ENCODE measurements at places on chromosomes 12 and 14.

GRCh38 chr12:111086947-111087700 is 166.7 kb upstream of the MYL2 start:
- DNase-seq, result no peak

GRCh38 chr12:109191621-109192250 is 75.3 kb downstream of the ACACB start:
- DNase-seq, result no peak

DNA sequence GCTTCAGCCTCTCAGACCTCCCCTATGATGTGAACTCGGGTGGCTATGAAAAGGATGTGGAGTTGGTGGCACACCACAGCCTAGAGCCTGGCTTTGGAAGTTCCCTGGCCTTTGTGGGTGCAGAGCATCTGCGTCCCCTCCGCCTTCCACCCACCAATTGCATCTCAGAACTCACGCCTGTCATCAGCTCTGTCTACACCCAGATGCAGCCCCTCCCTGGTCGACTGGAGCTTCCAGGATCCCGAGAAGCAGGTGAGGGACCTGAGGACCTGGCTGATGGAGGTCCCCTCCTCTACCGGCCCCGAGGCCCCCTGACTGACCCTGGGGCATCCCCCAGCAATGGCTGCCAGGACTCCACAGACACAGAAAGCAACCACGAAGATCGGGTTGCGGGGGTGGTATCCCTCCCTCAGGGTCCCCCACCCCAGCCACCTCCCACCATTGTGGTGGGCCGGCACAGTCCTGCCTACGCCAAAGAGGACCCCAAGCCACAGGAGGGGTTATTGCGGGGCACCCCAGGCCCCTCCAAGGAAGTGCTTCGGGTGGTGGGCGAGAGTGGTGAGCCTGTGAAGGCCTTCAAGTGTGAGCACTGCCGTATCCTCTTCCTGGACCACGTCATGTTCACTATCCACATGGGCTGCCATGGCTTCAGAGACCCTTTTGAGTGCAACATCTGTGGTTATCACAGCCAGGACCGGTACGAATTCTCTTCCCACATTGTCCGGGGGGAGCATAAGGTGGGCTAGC is 7.0 kb upstream of the RPS26 start:
- DNase-seq, result no peak

DNA sequence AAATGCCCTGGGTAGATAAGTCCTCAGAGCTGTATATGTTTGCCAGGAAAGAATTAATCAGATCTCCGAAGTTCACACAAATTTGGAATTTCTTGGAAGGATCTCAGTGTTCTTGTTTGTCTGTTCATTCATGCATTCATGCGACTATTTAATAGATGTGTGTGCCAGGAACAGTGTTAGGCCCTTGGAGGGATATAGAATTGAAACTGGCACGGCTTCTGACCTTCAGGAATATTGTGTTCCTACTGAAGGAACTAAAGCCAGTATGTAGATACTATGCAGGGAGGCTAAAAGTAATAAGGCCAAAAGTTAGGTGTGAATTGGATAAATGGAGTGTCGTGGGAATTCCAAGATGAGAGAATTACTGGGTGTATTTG is 166.0 kb upstream of the NOS1 start:
- no peak for DNase-seq

- peak; percentile 62 for DNase-seq
Measured at GRCh38 chr12:55743406-55744339, 751 bp downstream of the GDF11 start.

- peak; percentile 17 for DNase-seq
Measured at GRCh38 chr12:19158923-19159322, 29.4 kb downstream of the PLEKHA5 start.

DNA sequence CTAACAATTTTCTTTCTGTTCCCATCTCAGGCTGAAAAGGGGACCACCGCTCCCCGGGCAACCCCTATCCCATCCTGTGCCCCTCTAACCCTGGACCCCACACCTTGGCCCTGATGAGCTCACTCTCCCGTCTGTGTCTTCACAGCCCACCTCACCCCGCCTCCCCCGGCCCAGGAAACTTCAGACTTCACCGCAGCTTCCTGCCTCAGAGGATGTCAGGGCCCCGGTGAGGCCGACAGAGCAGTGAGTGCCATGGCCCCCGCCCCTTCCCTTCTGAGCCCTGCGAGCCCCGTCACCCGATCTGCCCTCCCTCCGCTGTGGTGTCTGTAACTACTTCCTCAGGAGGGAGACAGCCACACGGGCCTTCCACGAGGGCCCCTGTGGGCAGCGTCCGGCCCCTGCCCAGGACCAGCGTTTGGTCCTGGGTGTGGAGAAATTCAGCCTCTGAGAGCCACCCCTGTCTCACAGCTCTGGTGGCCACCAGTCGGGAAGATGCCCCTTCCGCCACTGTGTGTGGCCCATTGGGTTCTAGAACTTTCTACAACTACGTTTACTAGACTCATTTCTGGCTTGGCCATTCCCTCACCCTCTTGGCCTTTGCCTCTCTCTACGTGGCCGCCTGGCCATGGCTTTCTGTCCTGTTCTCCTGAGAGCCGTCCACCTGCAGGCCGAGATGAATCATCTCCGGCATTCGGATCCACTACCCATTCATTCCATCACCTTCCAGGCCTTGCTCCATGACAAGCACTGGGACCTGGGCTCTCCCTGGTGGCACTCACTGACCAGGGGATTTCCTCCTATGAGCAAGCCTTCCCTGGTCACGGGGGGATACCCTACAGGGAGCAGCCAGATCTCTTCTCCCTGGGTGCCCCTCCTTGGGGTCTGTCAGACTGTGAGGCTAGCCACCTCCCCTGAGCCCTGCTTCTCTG is 3.4 kb downstream of the RHOF start:
- DNase-seq, result peak; percentile 38

DNA sequence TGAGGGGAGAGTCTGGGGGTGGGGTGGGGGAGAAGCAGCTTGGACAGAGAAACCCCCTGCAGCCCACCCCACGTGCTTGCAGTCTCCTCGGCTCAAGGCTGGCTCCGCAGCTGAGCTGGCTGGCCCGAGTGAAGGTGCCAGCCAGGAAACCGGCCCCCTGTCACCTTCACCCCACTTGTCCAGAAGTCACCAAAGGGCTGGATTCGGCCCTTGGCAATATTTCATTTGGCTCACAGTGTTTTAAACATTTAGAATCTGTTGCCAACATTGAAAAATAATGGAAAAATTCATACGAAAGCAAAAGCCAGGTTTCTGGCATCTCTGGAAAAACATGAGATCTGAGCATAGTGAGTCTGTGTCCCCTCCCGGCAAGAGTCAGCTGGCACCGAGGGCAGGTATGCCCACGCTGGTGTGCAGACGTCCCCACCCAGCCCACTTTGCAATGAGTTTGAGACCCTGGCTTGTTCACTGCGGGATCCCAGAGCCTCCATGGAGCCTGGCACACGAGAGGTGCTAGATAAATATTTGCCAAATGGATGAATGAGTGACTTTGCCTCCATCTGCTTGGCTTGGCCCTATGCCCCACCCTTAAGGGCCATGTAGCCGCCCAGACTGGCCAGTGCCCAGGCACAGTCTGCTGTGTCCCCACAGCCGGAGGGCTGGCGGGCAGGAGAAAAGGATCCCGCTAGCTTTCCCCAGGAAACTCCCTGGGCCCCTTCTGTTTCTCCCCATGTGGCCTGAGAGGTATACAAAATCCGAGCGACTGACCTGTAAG is 18.2 kb downstream of the MSI1 start:
- DNase-seq, result no peak

DNA sequence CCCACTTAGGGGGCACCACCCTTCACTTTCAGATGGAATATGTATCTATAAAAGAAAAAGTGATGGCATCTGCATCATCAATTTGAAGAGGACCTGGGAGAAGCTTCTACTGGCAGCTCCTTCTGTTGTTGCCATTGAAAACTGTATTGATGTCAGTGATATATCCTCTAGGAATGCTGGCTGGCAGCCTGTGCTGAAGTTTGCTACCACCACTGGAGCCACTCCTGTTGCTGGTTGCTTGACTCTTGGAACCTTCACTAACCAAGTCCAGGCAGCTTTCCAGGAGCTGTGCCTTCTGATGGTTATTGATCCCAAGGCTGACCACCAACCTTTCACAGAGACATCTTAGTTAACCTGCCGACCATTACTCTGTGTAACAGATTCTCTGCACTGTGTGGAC is 44.7 kb downstream of the RIMKLB start:
- peak; percentile 48 for DNase-seq

DNA sequence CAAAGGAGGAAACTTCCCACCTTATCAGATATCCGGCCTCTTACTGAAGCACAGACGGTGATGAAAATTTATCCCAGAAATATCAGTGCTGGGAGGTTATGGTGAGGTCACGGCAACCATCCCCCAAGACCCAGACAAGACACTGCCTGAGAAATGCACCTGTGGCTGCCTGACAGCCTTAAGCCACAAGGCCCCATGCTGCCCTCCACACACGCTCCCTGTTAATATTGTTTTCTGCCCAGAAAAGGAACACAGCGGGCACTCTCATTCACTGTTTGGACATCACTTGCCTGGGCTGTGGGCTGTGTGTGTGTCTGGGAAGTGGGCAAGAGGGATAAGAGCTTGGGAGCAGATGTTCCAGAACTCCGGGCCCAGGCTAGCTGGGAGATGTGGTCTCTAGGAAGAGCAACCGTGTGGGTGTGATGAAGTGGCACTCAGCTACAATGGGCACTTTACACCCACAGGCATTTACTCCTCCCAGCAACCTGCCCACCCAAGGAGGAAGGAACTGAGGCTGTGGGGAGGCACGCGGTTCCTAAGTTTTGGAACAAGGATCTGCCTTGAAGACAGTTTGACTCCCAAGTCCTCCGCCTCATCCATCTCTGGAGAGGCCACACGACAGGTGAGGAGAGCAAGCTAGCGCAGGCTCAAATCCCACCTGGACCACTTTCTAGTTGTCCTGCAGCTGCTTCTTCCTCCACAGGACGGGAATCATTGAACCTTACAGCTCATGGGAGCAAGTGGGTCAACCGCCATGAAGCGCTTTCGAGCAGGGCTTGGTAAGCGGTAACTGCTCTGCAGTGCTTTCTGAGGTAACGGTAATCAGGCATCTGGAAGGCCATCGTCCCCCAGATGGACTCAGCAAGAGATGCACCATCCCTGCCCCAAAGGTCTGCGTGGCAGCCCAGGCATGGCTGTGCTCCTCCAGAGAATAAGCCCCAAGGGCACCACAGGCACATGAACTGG is 91.4 kb downstream of the CHGA start:
- no peak for DNase-seq

DNA sequence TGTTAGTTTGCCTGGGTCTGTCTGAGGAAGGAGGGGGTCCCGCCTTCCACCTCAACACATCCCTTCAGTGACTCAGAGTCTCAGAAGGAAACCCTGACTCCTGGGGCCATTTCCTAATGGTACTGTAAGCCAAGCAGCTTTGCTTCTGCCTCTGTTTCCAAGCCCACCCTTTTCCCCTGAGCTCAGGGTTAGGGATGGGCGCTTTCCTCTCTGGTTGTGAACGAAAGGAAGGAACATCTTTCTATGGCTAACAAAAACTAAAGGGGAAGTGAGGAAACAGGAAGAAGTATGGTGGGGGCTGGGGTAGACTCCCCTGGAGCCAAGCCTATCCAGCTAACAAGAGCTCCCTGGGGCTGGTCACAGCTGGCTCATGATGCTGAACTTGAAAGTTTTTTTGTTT is 11.6 kb upstream of the UNC119B start:
- DNase-seq, result no peak

DNA sequence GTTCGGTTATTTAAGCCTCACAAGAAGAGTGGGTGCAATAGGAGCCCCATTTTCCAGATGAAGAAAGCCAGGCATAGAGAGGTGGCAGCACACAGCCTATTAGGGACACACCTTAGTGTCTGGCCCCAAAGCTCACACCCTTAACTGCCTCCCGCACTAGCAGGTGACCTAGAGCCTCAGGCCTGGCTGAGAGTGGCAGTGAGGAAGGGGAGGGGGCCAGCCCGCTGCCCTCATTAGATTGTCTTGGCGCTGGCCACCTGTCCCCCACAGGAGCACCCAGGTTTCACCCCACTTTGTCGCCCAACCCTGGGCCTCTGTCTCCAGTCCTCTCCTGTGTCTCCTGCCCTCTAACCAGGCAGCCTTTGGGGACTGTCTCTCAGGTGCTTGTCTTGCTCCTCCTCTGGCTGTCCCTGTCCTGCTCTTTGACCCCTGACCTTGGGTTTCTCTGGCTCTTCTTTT is 18.5 kb upstream of the PGF start:
- DNase-seq, result no peak

DNA sequence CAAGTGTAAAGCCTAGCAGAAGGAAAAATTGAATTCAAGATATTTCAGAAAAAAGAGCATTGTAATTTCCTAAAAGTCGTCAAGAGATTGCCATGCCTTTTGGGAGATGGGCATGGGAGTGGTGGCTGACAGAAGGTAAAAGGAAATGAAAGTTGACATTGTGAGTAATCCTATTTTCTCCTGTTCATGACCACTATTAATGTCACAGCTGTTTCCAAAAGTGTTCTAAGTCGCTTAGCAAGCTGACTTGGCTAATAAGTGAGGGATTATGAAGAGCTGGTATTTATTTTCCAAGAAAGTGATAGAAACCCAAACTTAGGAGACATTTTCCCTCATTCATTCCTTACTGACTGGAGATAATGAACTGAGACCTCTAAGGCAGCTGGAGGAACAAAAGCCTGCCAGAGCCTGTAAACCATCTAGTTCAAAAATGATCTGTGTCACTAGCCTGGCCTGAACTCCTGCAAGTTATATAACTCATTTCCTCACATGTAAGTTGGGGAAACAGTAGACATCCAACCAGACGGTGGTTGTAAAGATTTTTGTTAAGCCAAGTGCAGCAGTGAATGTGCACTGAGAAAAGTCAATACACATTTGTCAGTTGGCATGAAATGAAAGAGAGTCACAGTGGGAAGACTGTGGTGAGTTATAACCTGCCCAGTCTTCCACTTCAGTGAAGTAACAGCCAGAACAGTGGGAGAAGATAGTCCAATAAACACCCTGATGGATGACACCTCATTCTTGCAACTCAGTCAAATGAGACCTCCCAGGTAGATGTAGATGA is 75.8 kb downstream of the DIO2 start:
- no peak for DNase-seq

- DNase-seq, result no peak
Measured at GRCh38 chr14:74242021-74242779, 3.0 kb downstream of the VSX2 start.

- DNase-seq, result no peak
Measured at GRCh38 chr14:104356020-104356737, 217.8 kb downstream of the KIF26A start.

DNA sequence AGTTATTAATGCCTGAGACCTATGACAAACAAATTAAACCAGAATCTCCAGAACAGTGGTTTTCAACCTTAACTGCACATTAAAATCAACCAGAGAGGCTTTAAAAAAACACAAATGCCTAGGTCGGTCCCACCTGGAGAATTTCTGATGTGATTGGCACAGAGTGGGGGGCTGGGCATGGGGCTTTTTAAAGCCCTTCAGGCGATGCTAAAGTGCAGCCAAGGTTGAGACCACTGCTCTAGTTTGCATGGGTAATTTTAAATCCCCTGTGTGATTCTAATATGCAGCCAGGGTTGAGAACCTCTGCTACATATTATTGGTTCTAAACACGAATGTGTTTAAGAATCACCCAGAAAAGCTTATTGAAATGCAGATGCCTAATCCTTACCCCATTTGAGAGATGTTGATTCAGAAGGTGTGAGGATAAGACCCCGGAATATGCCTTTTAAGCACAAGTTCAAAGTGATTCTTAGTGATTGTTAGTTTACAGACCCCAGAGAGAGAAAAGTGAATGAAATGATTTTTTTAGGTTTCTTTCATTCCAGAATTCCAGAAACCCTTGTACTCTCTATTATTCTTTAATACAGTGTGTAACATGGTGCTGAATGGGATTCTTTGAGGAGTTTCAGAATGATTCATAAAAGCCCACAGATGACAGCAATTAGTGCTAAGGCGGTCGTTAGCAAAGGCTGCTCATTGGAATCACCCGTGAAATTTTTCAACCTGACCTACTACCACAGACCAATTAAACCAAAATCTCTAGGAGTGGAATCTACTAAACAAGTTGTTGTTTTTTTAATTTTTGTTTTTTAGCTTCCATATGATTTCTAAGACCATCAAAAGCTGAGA is 44.9 kb downstream of the LIN7A start:
- DNase-seq, result peak; percentile 81
